ENCODE measurements at places on chromosomes 1 and 21. TPM values are rescaled to one million over a fixed set of nuclear protein-coding genes. Genes with fewer than 3 reads are reported as not detected.

Gene AQP10
- not detected for total RNA-seq

Gene CD55
- total RNA-seq, result 112 TPM

Gene RIPPLY3
- total RNA-seq, result 0.71 TPM

Gene GBP2
- total RNA-seq, result 0.98 TPM

All from A549 treated with ZK216348 at 1 μM for 4 hours (cell line).